ENCODE measurements at places on chromosomes 2 and 18. TPM values are rescaled to one million over a fixed set of nuclear protein-coding genes. Genes with fewer than 3 reads are reported as not detected.

- no peak for DNase-seq
Measured at GRCh38 chr2:201273330-201273983, 13.1 kb downstream of the CASP8 start.

- no peak for DNase-seq
Measured at GRCh38 chr18:58049000-58049688, 5.1 kb downstream of the NEDD4L start.

DNA sequence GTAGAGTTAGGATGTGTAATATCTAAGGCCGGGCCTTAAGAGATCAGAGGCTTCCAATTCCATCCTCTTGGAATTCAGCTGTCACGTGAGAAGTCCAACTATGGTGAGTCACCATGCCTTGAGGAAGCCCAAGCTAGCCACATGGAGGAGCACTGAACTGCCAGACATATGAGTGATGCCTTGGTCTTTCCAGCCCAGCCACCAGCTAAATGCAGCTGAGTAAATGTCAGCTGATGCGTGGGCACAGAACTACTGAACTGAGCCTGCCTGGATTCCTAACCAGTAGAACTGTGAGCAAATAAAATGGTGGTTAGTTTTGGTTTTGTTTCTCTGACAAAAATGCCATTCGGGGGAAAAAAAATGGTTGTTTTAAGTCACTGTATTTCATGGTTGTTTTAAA lies 153.7 kb upstream of the SERTAD2 start:
- no peak for DNase-seq

GRCh38 chr2:230619491-230619890 lies 93.2 kb upstream of the CAB39 start:
- DNase-seq: no peak

DNA sequence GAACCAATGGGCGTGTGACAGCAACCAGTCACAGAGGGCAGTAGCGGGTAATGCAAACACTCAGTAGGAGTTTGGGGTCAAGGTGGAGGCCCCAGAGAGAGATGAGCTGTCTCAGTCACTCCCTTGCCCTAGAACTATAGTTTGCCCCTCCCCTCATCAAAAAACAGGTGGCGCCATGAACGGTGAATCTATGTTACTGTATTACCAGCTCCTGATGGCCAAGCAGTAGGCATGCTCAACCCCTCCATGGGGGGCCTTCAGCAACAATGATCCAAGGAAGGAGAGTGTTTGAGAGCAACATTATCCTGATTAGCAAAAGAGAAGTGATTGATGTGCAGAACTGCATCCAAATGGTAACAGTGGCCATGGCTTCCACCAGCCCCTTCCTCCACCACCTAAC lies 30.4 kb downstream of the TRABD2A start:
- no peak for DNase-seq

DNA sequence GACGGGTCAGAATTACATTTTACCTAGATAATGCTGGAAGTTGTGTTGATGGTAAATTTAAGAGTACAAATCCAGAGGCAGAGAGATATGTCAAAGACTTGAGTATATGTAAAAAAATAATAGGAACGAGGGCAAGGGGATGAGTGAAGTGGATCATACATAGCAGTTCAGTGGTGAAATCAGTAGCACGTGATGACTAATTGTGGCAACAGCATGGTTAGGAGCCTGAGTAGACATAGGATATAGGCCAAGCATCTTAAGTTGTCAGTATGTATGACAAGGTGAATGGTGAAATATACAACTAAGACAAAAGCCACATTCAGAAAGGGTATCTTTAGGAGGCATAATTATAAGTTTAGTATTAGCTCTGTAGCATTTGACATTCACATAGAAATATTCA lies 826.5 kb upstream of the PIK3C3 start:
- no peak for DNase-seq

- no peak for DNase-seq
Measured at GRCh38 chr2:132374551-132374950, 42.1 kb upstream of the GPR39 start.

GRCh38 chr2:201234663-201235135 lies 25.6 kb upstream of the CASP8 start:
- no peak for DNase-seq

DNA sequence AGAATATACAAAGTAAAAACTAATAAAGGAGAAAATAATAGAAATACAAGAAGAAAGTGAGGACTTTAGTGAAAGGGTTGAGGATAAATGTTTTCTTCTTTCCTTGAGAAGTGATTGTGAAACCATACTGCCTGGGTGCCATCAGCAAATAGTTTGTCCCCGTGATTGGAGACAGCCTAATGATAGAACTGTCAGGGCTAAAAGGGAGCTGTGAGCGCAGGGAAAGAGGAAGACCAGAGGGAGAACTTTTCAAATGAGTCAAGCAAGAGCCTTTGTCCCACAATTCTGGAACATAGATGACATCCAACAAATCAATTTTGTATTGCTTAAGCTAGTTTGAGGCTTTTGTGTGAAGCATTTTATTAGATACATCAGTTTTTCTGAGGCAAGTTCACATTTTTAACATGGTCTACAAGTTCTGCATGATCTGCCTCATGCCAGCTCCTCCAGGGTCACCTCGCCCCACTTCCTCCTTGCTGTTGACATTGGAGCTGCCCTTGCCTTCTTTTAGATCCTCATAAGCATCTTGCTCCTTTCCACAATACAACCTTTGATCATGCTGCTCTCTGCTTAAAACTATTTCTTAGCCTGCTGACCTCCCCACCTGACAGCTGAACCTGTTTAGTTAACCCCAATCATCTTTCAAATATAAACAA lies 213.4 kb upstream of the REG3G start:
- no peak for DNase-seq

GRCh38 chr18:28457784-28458183 lies 280.9 kb upstream of the CDH2 start:
- DNase-seq: no peak

Gene PDE1A
- total RNA-seq: 2.3 TPM

Gene OTX1
- not detected for total RNA-seq

Gene CNRIP1
- total RNA-seq: 21.4 TPM

Gene TGFA
- 52.2 TPM for total RNA-seq

Gene SF3B6
- total RNA-seq: 125 TPM

Gene WIPF1
- 17.5 TPM for total RNA-seq
